ENCODE measurements at places on chromosomes 2 and 18. TPM values are rescaled to one million over a fixed set of nuclear protein-coding genes. Genes with fewer than 3 reads are reported as not detected.

- no peak for DNase-seq
Observed at GRCh38 chr2:233012301-233012971, 620 bp downstream of the NGEF start.

DNA sequence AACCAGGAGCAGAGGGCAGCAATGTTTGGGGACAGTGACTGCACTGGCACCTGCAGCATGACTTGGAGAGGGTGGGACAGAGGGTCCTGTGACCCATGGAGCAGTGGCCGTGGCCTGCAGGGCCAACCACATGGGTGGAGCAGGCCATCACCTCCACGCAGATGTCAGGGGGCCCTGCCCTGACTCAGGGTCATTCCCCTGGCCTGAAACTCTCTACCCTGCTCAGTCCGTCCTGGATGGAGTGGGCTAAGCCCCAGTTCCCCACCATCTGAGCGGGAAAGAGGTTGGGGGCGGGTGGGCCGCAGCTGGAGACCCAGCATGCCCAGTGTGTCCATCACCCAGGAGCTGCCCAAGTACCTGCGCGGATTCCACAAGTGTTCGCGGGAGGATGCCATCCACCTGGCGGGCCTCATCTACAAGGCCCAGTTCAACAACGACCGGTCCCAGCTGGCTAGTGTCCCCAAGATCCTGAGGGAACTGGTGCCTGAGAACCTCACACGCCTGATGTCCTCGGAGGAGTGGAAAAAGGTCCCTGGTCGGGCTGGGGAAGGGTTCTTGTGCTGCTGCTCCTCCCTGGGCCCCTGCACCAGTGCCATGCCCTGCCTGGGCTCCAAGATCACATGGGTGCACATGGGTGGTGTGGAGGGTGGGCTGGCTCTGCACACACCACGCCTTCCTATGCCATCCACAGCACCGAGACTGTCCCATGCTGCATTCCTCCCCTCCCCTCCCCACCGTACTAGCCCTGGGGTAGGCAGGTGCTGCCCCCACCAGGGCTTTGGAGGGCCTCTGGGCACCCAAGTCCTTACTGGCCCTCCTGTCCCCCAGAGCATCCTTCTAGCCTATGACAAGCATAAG, 10.3 kb upstream of the GPR17 start:
- DNase-seq, result no peak

- DNase-seq, result no peak
Observed at GRCh38 chr2:49954059-49954458, 799.7 kb upstream of the FSHR start.

DNA sequence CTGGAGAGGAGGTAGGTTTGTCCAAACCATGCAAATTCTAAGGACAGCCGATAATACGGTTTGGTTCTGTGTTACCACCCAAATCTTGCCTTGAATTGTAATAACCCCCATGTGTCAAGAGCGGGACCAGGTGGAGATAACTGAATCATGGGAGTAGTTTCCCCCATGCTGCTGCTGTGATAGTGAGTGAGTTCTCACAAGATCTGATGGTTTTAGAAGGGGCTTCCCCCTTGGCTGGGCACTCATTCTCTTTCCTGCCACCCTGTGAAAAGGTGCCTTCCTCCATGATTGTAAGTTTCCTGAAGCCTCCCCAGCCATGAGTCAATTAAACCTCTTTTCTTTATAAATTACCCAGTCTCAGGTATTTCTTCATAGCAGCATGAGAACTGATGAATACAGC, 295.2 kb downstream of the NBAS start:
- DNase-seq, result no peak

DNA sequence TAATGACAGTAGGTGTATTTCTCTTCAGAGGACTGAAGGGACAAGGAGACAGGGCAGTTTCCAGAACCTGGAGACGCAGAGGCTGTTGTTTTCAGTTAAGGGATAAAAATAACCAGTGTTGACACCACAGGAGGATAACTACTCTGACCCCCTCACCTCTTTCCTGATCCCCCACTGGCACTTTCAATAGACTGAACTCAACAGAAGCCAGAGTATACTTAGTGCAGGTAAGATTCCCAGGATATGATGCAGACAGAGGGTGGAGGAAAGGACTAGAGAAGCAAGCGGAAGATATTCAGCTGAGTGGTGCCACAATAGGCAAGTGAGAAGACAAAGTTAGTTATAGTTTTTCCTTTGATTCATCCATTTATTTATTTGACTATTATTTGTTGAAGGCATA, 19.8 kb downstream of the DHRS9 start:
- peak; percentile 26 for DNase-seq

- peak; percentile 79 for DNase-seq
Observed at GRCh38 chr2:121998751-121999150, 243.3 kb downstream of the TSN start.

DNA sequence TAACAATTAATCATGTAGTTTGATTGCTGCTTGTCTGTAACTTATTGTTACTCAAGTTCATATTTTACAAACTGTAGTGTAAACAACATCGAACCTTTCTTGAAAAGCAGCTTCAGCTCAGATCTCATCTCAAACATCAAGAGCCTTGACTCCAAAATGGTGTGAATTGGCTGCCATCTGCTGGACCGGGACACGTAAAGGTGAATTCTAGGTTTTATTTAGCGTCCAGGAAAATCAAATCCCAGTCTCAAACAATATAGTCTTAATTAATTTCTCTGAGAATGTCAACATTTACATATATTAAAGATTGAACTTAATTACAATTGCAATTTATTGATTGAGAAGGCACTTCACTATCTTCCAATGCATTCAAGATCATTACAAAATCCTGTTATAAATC, 453.0 kb downstream of the GALR1 start:
- DNase-seq, result no peak

DNA sequence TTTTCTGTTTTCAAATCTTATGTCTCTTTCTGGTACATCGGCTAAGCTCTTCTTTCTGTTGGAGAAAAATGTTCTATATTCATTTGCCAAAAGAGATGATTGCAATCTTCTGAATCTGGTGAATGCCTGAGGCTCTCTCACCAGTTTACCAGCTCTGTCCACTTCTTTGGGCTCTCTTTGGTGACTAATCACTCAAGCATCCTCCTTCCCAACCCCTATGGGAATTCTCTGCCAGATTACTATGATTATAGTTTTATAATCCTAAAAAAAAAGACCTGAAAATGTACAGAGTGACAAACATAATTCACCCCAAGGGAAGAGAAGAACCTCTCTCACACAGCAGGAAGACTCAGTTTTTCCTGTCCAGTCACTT, 187.3 kb downstream of the CAMKMT start:
- no peak for DNase-seq

DNA sequence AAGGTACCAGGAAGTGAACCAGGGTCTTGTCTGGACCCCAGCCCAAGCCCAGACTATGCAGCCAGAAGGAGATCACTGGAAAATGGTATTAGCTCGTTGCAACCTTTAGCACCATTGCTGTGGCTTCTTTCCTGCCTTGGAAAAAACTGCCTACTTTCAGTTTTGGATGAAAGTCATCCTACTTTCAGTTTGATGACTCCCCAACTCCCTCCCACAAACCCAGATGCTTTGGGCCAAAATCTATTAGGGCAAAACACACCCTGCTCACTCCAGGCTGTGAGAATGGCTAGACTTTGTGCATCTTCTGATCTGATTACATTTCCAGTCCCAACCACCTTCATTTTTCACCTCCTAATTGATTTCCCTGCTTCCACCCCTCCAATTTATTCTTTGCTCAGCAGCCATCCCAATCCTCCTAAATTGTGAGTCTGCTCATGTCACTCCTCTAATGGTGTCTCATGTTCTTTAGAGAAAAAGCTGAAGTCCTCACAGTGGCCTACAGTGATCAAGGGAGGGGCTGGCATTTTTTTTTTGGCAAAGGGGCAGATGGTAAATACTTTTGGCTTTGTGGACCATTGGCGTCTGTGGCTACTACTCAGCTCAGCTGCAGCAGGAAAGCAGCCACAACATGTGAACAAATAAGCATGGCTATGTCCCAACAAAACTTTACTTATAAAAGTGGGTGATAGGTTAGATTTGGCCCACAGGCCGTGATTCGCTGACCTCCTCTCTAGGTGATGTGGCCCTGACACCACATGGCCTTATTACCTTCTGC, 368.7 kb downstream of the SLC4A3 start:
- DNase-seq, result no peak

DNA sequence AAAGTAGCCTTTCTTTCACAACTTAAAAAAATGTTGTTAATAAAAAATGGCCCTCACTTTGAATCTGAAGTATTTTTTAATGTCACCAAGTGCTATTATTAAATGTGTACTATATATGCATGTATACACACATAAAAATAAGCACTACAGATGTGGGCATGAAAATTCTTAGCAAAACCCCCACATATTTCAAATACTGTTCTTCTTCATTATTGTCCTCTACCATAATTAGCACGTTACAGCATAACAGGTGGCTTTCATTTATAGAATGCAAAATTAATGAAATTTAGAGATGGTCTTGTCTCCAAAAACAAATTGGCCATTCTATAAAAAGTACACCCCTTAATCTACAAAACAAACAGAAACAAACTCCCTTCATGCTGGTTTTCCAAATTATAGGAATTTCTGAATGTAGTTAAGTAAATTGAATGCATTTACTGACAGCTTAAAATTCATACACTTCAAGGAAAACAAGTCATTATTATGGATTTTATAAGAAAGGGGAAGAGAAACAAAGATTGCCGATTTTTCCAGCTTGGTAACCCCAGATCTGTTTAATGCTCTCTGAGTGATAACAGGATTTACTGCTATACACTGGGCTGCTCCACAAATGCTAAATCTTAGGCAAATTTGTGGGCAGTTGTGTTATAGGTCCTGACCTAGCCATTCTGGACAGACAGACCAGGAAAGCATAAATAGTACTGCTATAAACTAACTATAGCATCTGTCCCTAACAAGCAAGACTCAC, 67.2 kb downstream of the SPRED2 start:
- no peak for DNase-seq

DNA sequence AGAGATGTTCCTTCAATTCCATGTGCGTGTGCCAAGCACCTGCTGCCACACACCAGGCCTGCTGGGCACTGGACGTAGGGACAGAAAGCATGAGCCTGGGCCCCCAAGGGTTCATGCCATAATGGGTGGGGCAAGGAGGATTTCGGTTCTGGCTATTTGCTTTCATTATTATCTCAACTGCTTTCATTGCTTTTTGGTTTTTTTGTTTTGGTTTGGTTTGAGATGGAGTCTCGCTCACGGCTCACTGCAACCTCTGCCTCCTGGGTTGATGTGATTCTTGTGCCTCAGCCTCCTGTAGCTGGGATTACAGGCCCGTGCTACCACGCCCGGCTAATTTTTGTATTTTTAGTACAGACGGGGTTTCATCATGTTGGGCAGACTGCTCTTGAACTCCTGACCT, 57.2 kb downstream of the SF3B1 start:
- no peak for DNase-seq

GRCh38 chr2:60710707-60711106, 45.4 kb upstream of the PAPOLG start:
- DNase-seq, result no peak

- DNase-seq, result no peak
Observed at GRCh38 chr2:238790833-238791230, 57.1 kb upstream of the TWIST2 start.

- DNase-seq, result no peak
Observed at GRCh38 chr2:147095376-147095775, 749.5 kb upstream of the ACVR2A start.

- no peak for DNase-seq
Observed at GRCh38 chr2:169221745-169222369, 140.5 kb downstream of the LRP2 start.

DNA sequence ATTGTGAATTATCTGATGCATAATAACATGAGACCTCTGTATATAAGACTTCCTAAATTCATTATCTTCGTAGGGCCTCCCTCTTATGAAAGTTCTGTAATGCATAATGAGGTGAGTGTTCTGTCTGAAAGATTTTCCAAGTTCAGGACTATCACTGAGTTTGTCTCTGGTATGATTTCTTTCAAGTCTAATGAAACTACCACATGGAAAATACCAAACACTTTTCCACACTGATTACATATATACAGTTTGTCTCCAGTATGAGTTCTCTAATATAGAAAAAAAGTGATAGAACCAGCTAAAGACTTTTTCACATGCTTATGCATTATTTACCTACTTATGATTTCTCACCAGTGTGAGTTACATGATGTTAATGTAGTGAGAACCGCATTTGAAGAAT, 34.7 kb downstream of the CTNNA2 start:
- no peak for DNase-seq

- no peak for DNase-seq
Observed at GRCh38 chr2:12705230-12705629, 11.5 kb upstream of the TRIB2 start.

DNA sequence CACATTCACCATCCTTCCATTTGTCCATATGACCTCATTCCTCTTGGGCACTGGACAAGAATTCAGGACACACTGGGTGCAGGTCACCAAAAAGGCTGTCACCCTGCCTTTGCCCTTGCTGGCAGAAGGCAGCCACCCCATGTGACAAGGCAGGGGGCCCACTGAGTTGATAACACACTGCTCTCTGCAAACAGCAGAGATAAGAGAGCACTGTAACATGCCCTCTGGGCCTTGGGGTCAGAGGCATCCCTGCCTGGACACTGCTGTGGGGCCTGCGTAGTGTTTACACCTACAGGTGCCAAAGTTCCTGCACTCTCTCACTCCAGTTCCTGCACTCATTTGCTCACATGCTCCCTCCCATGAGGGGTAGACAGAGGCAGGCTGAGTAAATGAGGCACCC, 344.7 kb upstream of the TCF4 start:
- no peak for DNase-seq

Gene GGCX
- total RNA-seq, result 18.4 TPM

Gene SALL3
- not detected for total RNA-seq

Gene TUBB8B
- total RNA-seq, result not detected

Gene CTAGE1
- total RNA-seq, result not detected

Gene TNFRSF11A
- total RNA-seq, result 1.7 TPM

Gene ID2
- total RNA-seq, result 167 TPM

Gene EN1
- not detected for total RNA-seq

Gene CTLA4
- total RNA-seq, result not detected

Gene ANO7
- total RNA-seq, result 0.42 TPM

Gene C2orf66
- total RNA-seq, result not detected

Measured in esophagus muscularis mucosa (tissue), 4 donors.